ENCODE measurements at places on chromosomes 7 and 10. TPM values are rescaled to one million over a fixed set of nuclear protein-coding genes. Genes with fewer than 3 reads are reported as not detected.

Gene GATA3
- total RNA-seq, result 0.88 TPM

Gene GRM3
- total RNA-seq, result not detected

Gene ZNF138
- 1.7 TPM for total RNA-seq

Gene IRF5
- 5.0 TPM for total RNA-seq

Gene FKBP9
- total RNA-seq, result 32.8 TPM

Gene LIPJ
- total RNA-seq, result 0.08 TPM

Gene CYP2W1
- total RNA-seq, result 0.08 TPM

Gene GIMAP5
- total RNA-seq, result 3.7 TPM

Gene PRKG1
- total RNA-seq, result 1.2 TPM

Gene TMEM140
- 32.4 TPM for total RNA-seq

Gene EZH2
- 2.5 TPM for total RNA-seq

Gene TMEM236
- total RNA-seq, result 0.15 TPM

Gene VPS37D
- total RNA-seq, result 2.6 TPM

Gene ITIH5
- total RNA-seq, result 0.30 TPM

Gene MAGI2
- 2.9 TPM for total RNA-seq

Gene ASB10
- total RNA-seq, result not detected

Gene MYL10
- not detected for total RNA-seq

Gene BCL7B
- 21.9 TPM for total RNA-seq

Gene PDZD7
- total RNA-seq, result 0.13 TPM

Gene ZNF22
- total RNA-seq, result 12.9 TPM

Gene ELOVL3
- total RNA-seq, result not detected

Gene ENTPD1
- 1.9 TPM for total RNA-seq

Gene NPC1L1
- total RNA-seq, result 21.1 TPM

Gene TCAF2
- total RNA-seq, result 2.9 TPM

Gene AKR1D1
- 206 TPM for total RNA-seq

Gene PRRT4
- not detected for total RNA-seq

Gene TRIM4
- 13.7 TPM for total RNA-seq

Gene DRGX
- total RNA-seq, result not detected

Gene LBX1
- not detected for total RNA-seq

Gene EPO
- total RNA-seq, result 6.4 TPM

Gene MINPP1
- 15.9 TPM for total RNA-seq

Gene EVX1
- total RNA-seq, result not detected

Gene MPP7
- 1.4 TPM for total RNA-seq

Gene NYAP1
- 0.38 TPM for total RNA-seq

Gene PRKCQ
- total RNA-seq, result 0.20 TPM

Gene PTTG1IP2
- not detected for total RNA-seq

Gene FRAT1
- total RNA-seq, result 10.0 TPM

Gene USP54
- total RNA-seq, result 4.8 TPM

Gene IDI2
- not detected for total RNA-seq

Gene NPSR1
- total RNA-seq, result not detected

Gene C1GALT1
- total RNA-seq, result 13.2 TPM

Gene PPP1R17
- total RNA-seq, result not detected

Gene ST8SIA6
- 1.8 TPM for total RNA-seq

Gene JCAD
- 4.2 TPM for total RNA-seq

Gene GFRA1
- 75.2 TPM for total RNA-seq

Gene SMKR1
- not detected for total RNA-seq
